Stimulated activated CD4-positive, alpha-beta T cell treated with anti-CD3 and anti-CD28 coated beads, Interleukin-4, amount 100 ng/mL, for 48 hours (primary cell): ENCODE measurements at places on chromosomes 3 and 15.

DNA sequence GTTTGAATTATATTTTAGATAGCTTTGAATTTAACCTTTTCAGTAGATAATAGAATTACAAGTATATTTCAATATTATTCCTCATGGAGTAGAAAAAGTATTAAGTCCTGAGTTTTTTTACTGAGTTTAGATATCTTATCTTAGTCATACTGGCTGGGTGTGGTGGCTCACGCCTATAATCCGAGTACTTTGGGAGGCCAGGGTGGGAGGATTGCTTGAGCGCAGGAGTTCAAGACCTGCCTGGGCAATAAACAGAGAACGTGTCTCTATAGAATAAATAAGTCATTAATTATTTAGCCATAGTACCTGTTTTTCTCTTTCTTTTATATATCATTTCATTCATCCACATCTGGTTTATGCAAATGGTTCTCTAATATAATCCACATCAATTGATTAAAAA lies 9.9 kb downstream of the RAP2B start:
- no peak for DNase-seq

GRCh38 chr3:25585361-25586166 lies 79.1 kb downstream of the TOP2B start:
- DNase-seq: no peak

- no peak for DNase-seq
These were observed 10.9 kb downstream of the PAQR9 start for GRCh38 chr3:142952272-142953193.

- no peak for DNase-seq
These were observed 311.7 kb upstream of the GOLIM4 start for GRCh38 chr3:168407381-168407780.

DNA sequence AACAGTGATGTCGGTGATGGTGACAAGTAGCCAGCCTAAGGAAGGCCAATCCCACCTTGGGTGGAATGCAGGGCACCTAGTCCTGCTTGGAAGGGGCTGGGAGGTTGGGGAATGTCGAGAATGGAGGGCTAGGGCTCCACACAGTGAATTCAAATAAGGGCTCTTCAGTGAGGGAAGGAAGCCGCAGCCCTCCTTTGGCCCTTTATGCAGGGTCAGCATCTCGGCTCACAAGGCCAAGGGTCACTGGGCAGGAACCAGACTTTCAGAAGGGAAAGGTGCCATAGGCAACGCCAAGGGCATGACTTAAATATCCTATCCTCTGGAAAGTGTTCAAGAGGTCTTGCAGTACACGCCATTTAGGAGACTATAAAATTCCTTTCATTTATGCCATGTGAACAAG lies 56.9 kb downstream of the CLEC3B start:
- no peak for DNase-seq

- DNase-seq: peak; percentile 12
These were observed 26.1 kb downstream of the CAPN3 start for GRCh38 chr15:42385206-42385979.

DNA sequence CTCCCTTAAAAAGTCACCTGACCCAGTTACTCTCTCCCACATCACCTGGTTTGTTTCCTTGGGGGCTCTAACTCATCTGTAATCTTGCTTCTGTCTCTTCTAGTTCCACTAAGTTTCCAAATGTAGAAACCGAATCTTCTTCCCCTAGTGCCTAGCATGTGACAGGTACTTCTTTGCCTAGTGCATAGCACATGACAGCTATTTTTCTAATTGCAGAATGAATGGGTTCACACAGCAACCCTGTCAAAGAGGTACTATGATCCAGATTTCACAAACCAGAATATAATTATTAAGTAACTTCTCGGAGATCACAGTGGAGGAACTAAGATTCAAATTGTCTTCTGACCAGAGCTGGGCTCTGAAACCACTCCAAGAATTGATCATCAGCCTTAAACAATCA lies 7.4 kb downstream of the DPH3 start:
- no peak for DNase-seq

DNA sequence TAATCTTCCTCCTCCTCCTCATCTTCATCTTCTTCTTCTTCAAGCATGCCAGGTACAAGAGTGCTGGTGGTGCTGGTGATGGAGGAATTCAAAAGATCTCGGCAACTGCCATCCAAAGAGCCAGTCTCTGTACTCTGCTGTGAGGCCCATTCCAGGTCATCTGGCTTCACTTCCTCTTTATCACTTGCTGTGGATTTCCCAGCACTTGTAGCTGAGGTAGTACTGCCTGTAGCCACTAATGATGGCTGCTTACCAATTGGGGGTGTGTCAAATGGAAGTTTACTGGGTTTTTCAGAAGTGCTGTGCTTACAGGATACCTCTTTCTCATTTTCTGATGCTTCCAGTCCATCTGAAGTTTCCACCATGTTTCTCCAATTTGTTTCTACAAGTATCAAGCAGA lies 28.8 kb upstream of the SHC4 start:
- DNase-seq: no peak

DNA sequence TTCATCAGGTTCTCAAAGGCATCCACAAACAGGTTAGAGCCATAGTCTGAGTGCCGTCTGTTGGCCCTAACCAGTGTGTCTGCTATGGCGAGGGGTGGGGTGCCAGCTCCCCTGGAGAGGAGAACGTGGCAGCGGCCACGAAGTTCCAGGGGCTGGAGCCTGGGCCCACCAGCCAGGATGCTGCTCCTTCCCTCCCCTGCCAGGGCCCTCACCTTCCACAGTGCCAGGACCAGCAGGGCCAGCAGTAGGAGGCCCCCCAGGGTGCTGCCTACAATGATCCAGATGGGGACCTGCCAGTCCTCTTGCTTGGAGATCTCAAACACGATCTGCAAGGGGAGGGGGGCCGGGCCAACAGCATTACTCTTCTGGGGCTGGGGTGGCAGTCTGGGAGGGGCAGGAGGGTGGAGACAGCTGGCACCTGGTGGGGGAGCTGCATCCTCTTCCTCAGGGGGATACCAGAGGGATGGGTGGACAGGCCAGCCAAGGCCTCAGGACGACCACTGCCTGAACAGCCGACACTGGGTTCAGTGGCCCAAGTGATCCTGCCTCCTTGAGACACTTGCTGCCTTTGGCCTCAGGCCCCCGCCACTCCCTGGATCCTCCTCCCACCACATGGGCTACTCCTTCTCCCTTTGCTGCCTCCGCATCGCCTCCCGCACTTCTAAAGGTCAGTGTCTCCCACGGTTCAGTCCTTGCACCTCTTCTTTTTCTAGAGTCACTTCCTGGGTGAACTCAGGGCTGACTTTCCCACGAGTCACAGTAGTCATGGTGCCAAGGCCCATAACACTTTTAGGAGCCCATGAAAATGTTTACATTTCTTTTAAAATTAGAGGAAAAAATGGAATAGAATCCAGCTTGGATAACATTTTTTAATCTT lies 26.3 kb downstream of the FEM1B start:
- no peak for DNase-seq

- DNase-seq: no peak
These were observed 46.2 kb upstream of the CTDSPL2 start for GRCh38 chr15:44381236-44381635.

DNA sequence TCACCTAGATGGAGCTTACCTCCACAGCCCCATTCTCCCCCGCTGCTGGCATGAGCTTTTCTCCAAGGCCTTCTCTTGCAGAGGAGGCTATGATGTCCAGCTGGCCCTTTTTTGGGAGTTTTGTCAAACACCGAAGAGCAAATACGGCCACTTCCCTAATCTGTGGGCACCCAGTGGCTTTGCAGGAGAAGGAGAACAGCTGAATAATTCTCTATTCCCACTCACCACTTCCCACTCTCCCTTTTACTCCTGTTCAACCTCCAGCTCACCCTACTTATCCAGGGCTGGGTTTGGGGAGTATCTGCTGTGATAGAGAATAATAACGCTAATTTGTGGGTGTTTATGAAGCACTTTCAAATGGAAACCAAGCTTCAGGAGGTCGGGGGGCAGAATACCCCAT lies 93.0 kb downstream of the AAGAB start:
- DNase-seq: no peak

- DNase-seq: no peak
These were observed 79.1 kb downstream of the RAB11A start for GRCh38 chr15:65948383-65948782.

- no peak for DNase-seq
These were observed 42.7 kb downstream of the HDGFL3 start for GRCh38 chr15:83164771-83165404.

DNA sequence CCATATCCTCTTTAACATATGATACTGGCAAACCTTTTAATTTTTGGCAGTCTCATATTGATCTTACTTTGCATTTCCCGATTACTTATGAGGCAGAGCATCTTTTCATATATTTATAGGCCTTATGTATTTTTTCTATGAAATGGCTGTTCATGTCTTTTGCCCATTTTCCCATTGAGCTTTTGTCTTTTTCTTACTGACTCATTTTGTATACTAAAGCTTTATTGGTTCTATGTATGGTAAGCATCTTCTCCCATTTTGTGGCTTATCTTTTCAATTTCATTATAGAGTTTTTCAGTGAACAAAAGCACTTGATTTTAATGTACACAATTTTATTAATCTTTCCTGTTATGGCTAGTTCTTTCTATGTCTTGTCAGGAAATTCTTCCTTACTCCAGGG lies 17.2 kb downstream of the HDGFL3 start:
- no peak for DNase-seq

DNA sequence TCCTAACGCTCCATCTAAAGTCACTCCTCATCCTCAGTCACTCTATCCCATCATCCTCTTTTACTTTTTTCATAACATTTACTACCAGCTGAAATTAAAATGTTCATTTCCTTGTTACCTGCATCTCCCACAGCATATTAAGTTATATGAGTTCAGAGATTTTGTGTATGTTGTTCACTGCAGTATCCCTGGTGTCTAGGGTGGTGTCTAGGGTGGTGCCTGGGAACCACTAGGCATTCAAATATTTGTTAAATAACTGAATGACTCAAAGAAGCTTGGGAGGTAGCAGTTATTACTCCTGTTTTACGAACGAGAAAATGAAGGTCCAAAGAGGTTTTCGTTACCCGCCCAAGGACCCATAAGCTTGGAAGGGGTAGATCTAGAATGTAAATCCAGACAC lies 1.9 kb upstream of the C3orf49 start:
- DNase-seq: no peak

DNA sequence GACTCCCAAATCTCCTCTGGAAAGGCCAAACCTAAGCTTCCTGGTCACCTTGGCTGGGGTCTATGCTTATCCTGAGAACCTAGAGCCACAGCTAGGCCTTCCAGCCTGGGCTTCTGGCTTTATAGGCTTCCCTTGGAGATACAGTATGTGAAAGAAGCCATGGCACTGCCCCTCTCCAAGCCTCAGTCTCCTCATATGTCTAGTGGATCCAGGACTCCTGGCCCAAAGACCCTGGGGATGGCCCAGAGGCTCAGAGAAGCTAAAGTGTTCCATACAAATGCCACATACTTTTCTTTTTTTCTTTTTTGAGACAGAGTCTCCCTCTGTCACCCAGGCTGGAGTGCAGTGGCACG lies 8.6 kb downstream of the ACAA1 start:
- DNase-seq: no peak

GRCh38 chr3:195803289-195803908 lies 8.3 kb downstream of the MUC4 start:
- DNase-seq: no peak

GRCh38 chr3:113927556-113927955 lies 20.3 kb upstream of the ZDHHC23 start:
- DNase-seq: no peak

- DNase-seq: no peak
These were observed 97.1 kb downstream of the MEGF11 start for GRCh38 chr15:66156310-66156975.

- no peak for DNase-seq
These were observed 27.6 kb downstream of the CMC1 start for GRCh38 chr3:28268989-28269388.

DNA sequence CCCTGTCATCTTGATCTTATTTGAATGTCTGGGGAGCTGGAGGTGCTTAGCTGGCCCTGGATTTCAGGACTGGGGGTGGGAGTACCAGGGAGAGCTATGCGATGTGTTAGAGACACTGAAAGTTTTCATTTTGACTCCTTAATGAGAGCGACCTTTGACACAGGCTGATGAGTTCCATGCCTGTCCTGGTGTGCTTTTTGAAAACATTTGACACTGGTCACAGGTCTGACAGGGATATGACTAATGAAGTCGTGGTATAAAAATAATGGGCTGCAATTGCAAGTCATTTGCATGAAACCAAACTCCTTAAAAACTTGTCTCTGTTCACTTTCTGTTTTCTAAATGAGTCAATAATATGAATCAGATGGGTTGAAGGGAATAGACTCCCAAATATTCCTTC lies 81.9 kb downstream of the MECOM start:
- DNase-seq: no peak

- peak; percentile 69 for DNase-seq
These were observed 65.1 kb upstream of the HES1 start for GRCh38 chr3:194070634-194071409.

DNA sequence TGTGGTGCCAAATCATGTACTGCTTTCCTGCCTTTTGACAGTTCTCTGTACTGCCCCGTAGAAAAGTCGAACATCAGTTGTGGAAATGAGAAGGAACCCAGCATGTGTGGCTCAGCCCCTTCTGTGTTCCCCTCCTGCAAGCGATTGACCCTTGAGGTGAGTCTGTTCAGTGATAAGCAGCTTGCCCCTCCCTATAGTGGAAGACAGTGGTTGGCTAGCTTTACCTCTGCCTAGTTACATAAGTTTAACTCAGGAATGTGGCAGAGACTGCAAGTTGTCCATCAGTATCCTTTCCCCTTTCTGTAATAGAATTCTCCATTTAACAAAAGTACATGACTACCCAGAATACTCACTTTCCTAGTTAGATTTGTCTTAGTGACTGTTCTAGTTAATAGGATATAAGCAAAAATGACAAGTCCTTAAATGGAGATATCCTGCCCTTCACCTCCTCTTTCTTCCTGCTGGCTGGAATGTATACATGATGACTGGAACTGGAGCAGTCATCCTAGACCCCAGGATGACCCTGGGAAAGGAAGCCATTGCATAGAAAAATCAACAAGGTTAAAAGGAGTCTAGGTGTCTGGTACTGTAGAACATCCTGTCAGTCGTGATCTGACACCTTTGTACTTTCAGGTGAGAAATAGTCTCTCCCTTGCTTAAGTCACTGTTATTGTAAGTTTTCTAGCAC lies 10.6 kb downstream of the SETMAR start:
- DNase-seq: no peak

DNA sequence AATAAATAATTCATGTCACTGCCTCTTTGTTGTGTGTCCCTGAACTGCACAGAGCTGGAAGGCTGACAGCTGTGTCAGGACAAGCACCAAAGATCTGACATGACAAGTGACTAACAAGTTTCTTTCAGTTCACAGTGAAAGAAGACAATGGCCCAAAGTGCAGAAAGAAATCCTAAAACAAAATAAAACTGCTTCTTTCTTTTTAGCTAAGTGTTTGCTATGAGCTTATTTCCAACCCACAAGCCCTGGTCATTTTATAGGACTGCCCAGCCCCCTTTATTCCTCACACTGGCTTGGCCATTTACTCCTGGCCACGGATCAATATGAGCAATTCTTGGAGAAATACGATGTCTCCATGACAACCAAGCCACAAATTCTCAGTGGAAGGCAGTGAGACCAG lies 238.5 kb downstream of the WDR72 start:
- no peak for DNase-seq
